Omental fat pad (tissue), 4 donors: ENCODE measurements at places on chromosomes 3 and 15.

DNA sequence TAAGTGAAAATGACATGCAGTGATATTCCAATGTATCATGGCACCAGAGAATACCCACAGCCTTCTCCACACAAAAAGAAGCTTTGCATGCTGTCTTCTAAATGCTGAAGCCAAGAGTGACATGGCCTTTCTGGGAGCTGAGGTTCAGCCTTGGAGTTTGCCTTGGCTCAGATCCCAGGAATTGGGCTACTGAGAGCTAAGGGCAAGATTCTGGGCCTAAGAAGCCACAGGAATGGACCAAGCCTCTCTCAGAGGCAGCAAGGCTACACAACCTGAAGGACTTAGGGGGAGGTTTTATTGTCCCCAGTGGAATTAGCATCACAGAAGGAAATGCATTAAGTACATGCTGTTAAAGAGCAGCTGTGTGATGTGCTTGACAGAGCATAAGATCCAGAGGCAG, 1078.5 kb downstream of the TUSC7 start:
- DNase-seq: no peak

DNA sequence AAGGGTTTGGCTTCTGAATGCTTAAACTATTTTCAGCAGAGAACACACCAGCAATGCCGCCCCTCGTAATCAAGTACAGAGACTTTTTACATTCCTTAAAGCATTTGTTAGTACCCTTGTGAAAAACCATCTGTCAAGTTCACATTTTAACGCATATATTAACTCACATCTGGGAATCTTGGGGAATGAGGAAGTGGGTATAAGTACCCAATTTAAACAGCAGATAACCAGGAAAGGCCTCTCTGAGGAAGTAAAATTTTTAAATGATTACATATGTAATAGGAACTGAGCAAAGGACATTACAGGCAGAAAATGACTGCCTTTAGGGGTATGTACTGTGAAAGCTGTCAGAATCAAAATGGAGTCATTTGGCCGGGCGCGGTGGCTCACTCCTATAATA, 12.8 kb upstream of the CFAP44 start:
- no peak for DNase-seq

DNA sequence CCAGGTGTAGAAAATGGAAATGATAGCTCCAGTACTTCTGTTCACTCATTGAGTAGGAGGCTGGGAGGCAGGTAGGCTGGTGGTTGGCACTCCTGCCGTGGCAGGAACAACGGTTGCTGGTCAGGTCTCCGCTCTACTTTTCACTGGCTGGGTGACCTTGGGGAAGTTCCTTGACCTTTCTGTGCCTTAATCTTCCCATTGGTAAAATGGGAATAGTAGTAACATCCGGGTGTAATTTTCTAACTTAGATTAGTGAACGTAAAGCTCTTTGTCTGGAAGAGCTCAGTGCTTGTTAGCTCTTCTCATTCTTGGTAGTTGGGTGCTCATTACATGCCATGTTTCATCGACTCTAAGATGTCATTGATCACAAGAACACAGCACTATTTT, 45.8 kb upstream of the FLNB start:
- DNase-seq: no peak

DNA sequence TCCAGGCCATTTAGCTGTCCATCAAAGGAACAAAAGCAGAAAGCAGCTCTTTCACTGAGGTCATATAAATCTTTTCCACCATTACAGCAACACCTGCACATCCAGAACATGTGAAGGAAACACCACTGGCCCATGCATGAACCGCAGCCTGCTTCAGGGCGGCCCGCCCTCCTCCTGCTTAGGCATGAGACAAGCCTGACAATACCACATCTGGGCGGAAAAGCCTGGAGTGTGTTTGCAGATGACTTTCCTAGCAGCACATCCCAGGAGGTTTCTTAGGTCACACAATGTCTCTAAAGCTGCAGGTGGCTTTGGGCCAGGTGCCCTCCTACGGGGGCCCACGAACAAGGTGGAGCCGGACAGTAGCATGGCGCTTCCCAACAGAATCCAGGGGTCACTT, 19.6 kb downstream of the CYFIP1 start:
- no peak for DNase-seq

DNA sequence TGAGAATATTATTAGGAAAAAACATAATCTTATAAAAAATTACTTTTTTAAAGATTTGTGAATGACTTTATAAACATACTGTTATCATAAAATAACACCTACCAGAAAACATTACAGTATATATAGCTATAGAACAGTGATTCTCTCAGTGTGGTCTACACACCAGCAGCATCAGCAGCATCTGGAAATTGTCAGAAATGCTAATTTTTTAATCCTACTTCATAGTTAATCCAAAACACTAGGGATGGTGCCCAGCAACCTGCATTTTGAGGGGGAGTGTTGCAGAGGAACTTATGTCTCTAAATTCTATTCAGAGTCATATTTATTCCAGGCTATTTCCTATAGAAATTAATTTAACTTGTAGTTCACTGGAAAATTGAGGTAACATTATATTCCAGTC, 1107.8 kb downstream of the IGSF11 start:
- DNase-seq: no peak

GRCh38 chr15:59242649-59243048, 36.0 kb downstream of the LDHAL6B start:
- no peak for DNase-seq

DNA sequence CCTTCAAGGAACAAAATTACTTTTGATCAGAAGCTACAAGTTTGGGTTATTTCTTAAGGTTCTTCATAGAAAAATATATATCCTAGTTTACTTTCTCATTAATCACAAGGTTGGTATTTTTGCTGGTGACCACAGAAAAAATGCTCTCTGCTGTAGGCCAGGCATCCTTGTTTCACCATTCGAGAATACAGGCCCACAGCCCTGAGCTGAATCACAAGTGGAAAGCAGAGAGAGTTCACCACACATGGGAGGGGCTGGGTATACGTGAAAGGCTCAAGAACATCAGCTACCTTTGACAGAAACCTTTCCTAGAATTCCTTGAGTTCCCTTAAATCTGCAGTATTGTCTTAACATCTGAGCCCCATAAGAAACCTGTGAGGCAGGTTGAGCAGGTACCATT, 23.2 kb downstream of the CPEB1 start:
- DNase-seq: no peak

DNA sequence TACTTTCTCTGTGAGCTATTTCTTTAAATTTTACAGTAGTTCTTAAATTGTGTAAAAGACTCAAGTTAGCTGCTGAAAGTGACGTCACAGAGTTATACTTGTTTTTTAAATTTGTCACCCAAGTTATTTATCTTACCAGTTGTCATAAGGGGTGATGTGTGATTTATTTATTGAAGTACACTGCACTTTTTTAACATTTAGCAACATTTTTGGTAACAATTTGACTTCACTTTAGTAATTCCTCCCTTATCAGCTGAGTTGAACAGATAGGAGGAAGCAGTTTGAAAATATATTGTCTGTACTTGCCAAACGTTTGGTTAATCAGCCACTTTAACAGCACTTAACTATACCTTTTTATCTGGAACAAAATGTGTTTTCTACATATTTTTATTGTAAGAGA, 3.8 kb downstream of the STT3B start:
- DNase-seq: no peak

DNA sequence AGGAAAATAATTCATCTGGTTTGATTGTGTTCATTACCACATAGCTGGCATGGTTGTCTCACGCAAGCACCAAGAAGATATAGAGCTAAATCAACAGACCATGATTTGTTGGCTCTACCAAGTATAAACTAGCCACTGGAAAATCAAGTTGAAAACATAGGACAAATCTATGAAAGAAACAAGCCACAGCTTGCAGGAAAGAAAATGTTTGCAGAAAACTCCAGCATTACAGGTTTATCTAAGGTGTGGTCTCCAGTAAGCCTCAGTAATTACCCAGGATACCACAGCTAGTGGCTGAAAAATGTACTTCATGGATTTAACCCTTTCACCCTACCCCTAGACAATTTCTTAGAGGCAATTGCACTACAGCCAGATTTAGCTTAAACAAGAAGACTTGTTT, 340.6 kb downstream of the SOX2 start:
- DNase-seq: no peak

- DNase-seq: no peak
Measured at GRCh38 chr15:79168922-79169456, 78.4 kb upstream of the RASGRF1 start.

GRCh38 chr3:10581251-10581650, 75.9 kb upstream of the ATP2B2 start:
- no peak for DNase-seq

GRCh38 chr3:117253636-117254035, 544.1 kb downstream of the TUSC7 start:
- no peak for DNase-seq

DNA sequence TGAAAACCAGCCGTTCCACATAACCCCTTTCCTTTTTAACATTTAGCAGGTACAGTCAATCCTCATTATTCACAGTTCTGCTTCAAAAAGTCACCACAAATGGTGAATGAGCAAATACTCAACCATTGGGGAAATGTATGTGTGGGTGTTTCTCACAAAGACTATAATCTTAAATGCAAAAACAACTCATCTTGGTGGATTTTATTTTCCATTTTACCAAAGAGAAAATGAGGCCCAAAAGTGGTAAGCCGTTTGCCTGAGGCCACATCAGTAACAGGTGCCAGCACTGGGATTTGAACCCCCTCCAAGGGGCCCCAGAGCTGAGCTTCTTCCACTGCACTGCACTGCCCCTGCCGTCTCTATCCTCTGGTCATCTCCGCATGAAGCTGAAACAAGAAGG, 208.8 kb downstream of the OSBPL10 start:
- DNase-seq: no peak

- DNase-seq: no peak
Measured at GRCh38 chr15:88018869-88019641, 237.5 kb downstream of the NTRK3 start.

DNA sequence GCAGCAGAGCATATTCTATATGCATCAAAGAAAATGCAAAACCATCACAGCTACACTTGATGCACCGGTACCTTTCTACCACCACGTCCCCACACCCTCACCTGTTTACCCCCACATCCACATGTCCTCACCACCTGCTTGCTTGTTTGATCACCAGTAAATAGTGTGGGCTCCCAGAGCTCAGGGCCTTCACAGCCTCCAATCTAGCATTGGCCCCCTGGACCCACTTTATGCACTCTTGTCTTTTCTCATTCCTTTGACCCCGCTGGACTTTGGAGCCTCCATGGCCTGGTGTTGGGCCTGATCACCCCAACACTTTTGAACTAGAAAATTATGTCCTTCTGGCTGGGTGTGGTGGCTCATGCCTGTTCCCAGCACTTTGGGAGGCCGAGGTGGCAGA, 190.1 kb downstream of the PDE8A start:
- DNase-seq: no peak

DNA sequence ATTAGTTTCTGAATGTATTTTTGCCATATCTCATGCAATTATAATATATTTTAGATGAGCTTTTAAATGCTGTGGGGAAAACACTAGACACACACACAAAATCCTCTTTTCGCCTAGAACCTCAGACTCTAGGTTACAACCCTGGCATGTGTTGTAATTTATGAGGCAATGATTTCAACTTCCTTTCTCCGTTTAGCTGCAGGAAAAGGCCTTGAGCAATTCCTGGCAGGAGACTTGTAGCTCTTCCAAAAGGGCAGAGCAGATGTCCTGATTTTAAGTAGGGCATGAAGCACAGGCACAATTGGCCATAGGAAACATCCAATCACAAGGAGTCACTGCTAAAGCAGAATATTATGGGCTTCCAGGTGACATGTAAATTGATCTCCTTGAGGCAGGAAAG, 82.0 kb downstream of the GPR156 start:
- no peak for DNase-seq
